SK-N-DZ (cell line): ENCODE measurements at places on chromosomes 2 and 18.

DNA sequence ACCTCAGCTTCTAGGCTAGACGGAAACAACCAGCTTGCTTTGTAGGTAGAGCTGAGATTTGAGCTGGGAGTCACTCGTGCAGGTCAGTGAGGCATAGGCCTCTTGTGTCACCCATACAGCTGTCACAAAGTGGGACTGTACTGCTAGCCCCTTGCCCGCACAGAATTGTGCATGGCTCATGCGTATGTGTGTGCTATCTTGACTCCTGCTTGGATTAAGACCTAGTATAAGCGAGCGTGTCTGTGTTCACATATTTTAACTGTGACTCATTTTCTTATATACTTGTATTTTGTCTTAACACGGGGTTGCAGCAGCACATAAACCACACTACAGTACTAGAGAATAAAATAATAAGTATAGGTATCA lies 20.1 kb downstream of the CEP68 start:
- DNase-seq, result no peak

DNA sequence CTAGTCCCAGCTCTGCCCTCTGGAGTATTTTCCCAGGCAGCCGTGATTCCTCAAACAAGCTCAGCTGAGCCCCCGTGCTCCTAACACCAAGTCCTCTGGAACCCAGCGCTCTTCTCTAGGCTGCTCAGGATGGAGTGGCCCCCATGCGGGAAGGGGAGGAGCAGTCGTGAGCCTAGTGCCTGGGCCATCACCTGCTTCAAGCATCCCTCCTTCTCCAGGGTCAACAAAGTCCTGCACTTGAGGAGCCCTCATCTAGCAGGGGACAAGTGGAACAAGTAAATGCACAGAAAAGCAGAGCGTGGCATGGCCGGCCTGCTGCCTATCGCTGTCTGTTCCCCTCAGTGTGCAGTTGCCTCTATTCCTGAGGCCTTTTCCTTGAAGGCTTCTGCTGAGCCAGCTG lies 168.6 kb downstream of the INHBB start:
- DNase-seq, result no peak

DNA sequence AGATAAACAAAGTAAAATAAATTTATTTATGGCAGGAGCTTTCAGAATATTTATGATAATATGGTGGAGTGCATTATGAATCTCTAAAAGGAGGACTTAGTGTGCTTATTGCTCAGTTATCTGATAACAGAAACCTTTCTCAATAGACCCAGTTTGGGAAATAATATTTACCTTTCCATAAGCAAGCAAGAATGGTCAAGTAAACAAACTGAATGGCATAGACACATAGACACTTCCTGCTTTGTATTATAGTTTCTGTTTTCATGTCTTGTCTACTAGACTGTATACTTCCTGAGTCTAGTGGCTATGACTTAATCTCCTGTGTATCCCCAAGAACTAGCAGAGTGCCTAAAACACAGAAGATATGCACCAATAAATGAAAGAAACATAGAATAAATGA lies 87.8 kb downstream of the UPP2 start:
- DNase-seq, result no peak

GRCh38 chr2:157501026-157501425 lies 57.1 kb upstream of the CYTIP start:
- no peak for DNase-seq

- no peak for DNase-seq
Observed at GRCh38 chr2:131535526-131535925, 7.8 kb downstream of the CCDC74A start.

DNA sequence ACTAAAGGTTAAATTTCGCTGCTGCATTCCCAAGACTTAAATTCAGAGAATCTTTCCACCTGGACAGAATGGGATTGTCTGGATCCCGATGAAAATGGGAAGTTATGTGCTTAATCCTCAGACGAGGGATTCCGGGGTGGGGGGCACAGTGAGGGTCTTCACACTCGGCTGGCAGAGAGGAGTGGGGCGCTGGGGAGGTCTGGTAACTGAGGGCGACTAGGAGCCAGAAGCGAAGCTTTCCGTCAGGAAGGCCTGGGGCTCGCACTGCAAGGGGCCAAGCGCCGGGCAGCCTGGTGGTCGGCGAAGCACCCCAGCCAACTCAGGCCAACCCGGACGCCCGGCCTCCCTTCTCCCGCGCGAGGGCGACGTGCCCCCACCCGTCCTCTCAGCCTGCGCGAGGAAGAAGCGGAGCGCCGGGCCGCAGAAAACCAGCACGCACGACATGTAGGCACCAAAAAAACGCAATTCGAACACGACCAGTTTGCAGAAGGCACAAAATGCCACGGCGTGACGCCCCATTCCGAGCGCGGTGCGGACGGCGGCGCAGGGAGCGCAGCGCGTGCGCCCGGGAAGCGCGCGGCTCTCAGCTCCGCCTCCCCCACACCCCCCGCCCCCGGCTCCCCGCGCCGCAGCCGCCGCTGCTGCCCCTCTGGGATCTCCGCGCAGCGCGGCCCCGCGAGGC lies 188.1 kb downstream of the ZEB2 start:
- peak; percentile 1 for DNase-seq

GRCh38 chr2:38793511-38793910 lies 15.5 kb downstream of the GEMIN6 start:
- DNase-seq, result no peak

DNA sequence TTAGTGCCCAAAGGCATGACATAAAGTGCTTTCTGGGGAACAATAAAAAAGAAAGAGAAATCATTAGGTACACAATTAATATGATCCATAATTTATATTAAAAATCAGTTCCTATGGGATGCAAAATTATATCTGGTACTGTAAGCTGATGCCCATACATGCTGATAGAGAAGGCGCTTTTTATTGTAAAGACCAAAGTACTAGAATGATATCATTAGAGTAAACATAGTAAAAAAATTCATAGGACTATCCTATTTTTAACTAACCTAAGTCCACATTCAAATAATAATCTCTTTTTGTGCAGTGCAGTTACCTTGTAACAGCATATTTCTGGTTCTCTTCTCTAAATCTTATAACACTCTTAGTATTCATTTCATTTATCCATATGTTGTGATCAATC lies 252.2 kb downstream of the ASXL3 start:
- DNase-seq, result no peak

DNA sequence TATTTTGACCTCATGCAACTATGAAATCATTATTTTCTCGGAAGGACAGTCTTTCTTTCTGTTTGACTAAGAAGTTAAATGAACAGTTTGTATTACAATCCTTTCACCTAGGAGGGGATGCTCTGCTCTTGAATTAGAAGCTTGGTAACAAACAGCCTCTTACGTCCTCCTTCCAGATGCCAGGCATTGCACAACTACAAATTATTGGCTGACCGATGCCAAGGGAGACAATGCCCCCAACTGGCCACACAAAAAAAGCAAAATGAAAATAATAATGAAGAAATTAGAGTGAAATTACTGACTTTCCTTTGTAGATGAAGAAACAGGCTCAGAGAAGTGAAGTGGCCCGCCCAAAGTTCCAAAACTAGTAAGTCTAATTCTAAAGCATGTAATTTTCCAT lies 177.9 kb downstream of the CYRIA start:
- DNase-seq, result no peak

DNA sequence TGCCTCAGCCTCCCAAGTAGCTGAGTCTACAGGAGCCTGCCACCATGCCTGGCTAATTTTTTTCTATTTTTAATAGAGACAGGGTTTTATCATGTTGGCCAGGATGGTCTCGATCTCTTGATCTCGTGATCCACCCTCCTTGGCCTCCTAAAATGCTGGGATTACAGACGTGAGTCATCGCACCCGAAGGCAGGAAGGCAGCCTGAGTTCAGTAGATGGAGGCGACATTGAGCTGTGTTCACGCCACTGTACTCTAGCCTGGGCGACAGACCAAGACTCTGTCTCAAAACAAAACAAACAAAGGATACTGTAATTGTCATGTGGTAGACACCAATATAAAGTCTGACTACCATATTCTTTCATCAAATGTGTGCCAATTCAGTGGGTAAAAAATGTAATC lies 500.9 kb upstream of the DSEL start:
- DNase-seq, result no peak

GRCh38 chr2:134393075-134393461 lies 139.2 kb downstream of the MGAT5 start:
- no peak for DNase-seq

DNA sequence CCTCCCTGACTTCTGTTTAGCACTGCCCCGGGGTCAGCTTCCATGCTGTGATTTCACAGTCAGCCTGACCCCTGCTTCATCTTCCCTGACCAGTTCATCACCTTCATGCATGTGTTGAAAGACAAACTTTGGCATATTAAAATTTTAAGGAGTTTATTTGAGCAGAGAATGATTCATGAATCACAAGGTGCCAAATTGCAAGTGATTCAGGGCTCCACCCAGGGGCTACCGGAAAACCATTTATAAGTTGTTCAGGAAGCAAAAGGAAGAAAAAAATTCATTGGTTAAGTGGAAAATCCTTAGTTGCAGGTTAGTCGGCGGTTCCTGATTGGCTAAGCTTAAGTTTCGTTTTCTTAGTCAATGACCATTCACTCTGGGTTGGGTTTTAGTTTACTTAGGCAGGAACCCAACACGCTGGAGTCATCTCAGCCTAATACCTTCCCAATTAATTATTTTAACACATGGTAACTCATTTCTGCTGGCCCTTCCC lies 10.6 kb downstream of the IL1F10 start:
- DNase-seq, result no peak

DNA sequence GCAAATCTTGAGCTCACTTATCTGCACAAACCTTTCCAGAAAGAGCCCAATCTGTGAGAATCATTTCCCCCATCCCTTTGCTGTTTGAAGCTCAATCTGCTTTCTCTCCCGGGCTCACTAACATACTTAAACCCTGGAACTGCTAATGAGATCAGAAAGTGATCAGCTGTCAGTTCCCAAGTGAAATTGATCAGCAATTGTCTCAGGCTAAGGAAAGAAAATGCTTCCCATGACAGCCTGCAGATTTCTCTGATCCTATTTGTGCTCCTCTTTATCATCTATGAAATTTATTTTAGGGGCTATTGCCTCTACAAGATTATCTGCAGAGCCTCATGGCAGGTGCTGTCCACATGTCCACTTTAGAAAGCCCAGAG lies 239.0 kb upstream of the CXCR4 start:
- DNase-seq, result peak; percentile 68
